ENCODE measurements at places on chromosomes 16 and 17.

DNA sequence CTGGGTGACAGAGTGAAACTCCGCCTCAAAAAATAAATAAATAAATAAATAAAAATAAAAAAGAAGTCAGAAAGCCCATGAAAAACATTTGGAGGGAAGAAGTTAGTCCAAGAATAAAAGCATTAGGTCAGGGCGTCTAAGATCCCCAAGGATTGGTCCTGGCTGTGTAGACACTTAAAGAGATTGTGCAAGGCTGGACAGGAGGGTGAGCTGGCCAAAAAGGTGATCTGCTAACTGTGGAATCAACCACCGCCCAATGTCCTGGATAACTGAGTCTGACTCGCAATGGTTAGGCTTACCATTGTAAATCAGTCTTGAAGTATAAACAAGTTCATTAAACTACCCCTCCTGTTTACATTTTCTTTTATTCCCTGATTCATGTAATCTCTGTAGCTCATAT, 8.8 kb upstream of the ABCA8 start:
- no peak for DNase-seq

GRCh38 chr17:12731839-12732238, 57.5 kb upstream of the ARHGAP44 start:
- no peak for DNase-seq

- no peak for DNase-seq
Measured at GRCh38 chr16:77987810-77988209, 34.5 kb upstream of the CLEC3A start.

DNA sequence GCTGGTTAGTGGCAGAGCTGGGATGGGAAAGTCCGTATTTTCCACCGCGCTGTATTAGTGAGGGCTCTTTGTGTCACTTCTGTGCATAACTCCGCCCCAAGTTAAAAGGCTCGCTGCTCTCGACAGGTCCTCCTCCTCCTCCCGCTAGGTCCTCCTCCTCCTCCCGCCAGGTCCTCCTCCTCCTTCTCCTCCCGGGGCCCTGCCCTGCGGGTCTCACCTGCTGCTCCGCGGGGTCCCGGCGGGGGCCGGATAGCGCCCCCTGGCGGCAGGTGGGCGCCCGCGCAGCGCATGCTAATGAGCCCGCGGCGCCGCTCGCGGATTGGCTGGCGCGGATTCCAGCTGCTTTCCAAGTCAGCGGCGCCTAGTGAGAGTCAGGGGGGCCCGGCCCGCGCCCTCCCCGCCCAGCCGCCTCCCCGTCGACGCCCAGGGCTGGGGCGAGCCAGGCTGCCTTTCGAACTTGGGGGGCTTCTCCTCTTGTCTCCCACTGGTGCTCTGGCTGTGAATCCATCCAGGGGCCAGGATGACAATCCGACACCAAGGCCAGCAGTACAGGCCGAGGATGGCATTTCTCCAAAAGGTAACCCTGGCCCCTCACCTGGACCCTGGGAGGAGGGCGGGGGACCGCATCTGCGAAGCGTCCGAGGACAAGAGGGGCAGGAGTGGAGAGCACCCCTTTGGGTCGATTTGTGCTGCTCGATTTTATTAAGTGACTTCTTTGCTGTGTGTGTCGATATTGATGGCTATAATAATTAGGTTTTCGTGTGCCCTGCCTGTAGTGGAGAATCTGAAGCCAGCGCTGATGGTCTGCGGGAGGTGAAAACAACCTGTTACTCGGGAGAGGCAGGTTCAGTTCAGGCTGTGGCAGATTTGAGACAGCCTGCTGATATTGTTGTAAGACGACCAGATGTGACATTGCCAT, at the start of gene RGS9:
TSS of gene RGS9 (plus strand) at position 350 of the 919 bp plus-strand sequence. CDS start at position 521, 171 bp downstream.
- DNase-seq: peak; percentile 81

- no peak for DNase-seq
Measured at GRCh38 chr17:81831563-81831956, 1.5 kb downstream of the MCRIP1 start.

DNA sequence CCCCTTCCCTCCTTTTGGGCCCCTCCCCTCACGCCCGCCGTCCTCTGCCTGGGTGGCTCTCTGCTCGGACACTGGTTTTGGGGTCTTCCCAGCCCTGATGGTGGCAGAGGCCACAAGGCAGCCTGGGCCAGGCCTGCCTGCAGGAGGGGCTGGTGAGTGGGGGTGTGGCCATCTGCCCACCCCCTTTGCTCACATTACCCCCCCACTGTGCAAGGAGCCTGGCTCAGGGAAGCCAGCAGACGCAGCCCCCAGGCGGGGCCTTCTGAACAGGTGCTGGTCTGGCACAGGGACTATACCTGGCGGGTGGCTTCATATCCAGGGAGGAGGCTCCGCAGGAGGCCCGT, 10.7 kb upstream of the ZFPM1 start:
- no peak for DNase-seq

GRCh38 chr17:17783116-17783824, 53.5 kb downstream of the SREBF1 start:
- peak; percentile 58 for DNase-seq

GRCh38 chr16:31305219-31305618, 45.4 kb downstream of the ITGAM start:
- no peak for DNase-seq

- DNase-seq: no peak
Measured at GRCh38 chr17:10169290-10169689, 29.1 kb downstream of the GAS7 start.

GRCh38 chr16:88905563-88905962, 39.1 kb upstream of the PABPN1L start:
- no peak for DNase-seq

DNA sequence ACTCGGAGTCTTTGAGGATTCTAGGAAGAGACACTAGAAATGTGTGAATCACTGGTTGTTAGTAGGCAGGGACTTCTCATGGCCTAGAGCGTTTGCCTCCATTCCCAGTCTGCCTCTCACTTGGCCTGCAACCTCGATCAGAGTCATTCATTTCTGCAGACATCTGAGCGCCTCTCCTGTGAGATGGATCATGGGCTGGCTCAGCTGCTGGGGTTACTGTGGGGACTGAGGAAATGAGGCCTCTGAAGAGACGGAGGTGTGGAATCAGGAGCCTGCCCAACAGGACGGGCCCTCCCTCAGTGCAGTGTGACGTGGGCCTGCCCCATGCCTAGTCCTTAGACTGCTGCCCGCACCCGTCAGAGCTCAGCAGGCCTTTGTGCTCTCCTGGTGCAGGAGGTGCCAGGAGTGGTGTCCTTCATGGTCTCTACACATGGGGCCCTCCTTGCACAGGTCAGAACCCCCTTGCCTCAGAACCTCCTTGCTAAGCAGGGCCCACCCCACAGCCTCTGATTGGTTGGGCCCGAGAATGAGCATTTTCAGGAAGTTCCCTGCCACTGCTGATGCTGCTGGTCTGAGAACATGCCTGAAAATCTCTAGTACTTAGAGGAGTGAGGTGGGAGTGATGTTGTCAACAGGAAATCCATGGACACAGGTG, 99.4 kb downstream of the NPIPB11 start:
- DNase-seq: no peak

DNA sequence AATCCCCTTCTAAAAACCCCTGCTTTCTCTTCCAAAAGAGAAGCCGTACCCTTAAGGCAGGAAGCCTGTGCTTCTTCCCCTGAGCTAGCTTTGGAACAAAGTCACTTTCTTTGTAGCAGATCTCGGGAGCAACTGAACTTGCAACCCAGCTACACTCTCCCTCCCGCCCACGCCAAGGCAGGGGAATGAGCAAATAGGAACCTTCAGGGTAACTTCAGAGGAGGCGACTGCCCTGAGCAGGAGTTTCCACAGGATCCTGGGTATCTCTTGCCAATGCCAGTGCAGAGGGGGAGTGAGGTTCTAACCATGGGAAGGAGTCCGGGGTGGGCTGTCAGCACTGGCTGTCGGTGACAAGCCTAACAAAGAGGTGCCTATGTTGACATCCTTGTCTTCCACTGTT, 5.9 kb upstream of the PIRT start:
- no peak for DNase-seq

- no peak for DNase-seq
Measured at GRCh38 chr16:17342031-17342430, 128.7 kb downstream of the XYLT1 start.

- no peak for DNase-seq
Measured at GRCh38 chr16:65744401-65744800, 622.1 kb upstream of the CDH5 start.

- DNase-seq: no peak
Measured at GRCh38 chr17:561116-561515, 153.5 kb downstream of the VPS53 start.

All from CD4-positive, alpha-beta T cell treated with Interleukin-6 at 100 ng/mL for 8 hours (primary cell).